ENCODE measurements at places on chromosomes 5 and 9. TPM values are rescaled to one million over a fixed set of nuclear protein-coding genes. Genes with fewer than 3 reads are reported as not detected.

DNA sequence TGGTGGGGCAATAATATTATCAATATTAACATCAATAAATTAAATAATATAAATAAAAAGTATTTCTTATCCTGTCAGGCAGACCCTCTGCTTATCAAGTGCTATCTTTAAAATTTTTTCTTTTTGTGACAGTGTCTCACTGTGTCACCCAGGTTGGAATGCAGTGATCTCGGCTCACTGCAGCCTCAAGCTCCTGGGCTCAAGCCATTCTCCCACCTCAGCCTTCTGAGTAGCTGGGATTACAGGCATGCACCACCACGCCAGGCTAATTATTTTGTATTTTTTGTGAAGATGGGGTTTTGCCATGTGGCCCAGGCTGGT, 53.2 kb downstream of the NDST1 start:
- DNase-seq, result no peak

Gene UGT3A1
- not detected for total RNA-seq

DNA sequence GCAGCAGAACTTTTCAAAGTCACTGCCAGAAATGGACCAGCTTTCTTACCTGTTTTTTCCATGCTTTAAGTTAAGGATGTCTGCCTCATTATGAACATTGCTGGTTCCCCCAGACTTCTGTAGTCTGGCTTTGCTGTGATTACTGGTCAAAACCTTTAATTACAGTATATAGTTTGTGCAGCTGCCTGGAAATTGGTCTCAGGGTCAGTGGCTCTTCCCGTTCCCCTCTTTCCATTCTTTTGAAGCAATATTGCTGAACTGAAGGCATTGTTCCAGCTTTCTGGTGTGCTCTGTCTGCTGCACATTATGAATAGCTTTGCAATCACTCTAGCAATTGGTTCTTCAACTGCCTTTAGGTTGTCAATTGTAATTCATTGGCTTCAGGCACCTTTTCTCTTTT, 206.5 kb downstream of the ARL15 start:
- no peak for DNase-seq

Gene SLC34A3
- total RNA-seq, result not detected

GRCh38 chr9:31839273-31839672, 545.2 kb upstream of the ACO1 start:
- DNase-seq, result no peak

GRCh38 chr5:38650540-38650939, 94.1 kb upstream of the LIFR start:
- no peak for DNase-seq

GRCh38 chr5:79301046-79301712, 65.2 kb downstream of the JMY start:
- peak; percentile 4 for DNase-seq
